GM23248 (cell line): ENCODE measurements at places on chromosomes 11 and 22.
A peak's percentile ranks its signal among the peaks of the same experiment; 100 is the strongest.

DNA sequence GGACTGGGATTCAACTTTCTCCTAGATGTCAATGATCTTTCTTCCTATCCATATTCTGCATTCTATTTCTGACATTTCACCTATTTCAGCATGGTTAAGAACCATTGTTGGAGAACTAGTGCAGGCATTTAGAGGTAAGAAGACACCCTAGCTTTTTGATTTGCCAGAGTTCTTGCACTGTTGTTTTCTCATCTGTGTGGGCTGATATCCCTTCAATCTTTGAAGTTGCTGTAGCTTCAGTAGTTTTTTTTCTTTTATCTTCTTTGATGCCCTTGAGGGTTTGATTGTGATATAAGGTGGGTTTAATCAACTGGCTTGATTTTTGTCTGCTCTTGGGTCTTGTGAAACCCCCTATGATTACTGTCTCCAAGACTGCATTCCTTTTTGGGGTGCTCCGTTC is 502.1 kb downstream of the ETS1 start:
- H3K27me3 ChIP-seq: peaks cover 9% of the 10 kb centered on the region
- no peak overlapping the region for H3K4me3 ChIP-seq
- H3K4me1 ChIP-seq: no peaks in the 10 kb centered on the region
- H3K36me3 ChIP-seq: no peaks in the 10 kb centered on the region
- no peak for DNase-seq
- H3K27ac ChIP-seq: no peak overlapping the region

DNA sequence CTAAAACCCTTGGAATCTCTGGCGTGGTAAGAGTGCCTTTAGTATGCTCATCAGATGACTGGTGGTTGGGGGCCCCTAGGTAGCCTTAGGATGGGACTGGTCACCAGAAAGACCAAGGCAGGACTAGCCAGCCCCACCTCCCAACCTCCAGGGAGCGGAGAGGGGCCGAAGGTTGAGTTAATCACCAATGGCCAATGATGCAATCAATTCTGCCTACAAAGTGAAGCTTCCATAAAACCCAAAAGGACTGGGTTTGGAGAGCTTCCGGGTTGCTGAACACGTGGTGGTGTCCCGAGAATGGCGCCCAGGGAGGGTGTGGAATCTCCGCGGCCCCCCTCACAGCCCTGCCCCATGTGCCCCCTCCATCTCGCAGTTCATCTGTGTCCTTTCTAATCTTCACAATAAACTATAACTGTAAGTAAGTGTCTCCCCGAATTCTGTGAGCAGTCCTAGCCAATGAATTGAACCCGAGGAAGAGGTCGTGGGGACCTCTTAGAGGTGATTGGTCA is 66.4 kb upstream of the SLC22A12 start:
- DNase-seq: no peak
- peaks cover 51% of the 10 kb centered on the region for H3K27me3 ChIP-seq
- no peaks in the 10 kb centered on the region for H3K36me3 ChIP-seq
- no peak overlapping the region for H3K27ac ChIP-seq

DNA sequence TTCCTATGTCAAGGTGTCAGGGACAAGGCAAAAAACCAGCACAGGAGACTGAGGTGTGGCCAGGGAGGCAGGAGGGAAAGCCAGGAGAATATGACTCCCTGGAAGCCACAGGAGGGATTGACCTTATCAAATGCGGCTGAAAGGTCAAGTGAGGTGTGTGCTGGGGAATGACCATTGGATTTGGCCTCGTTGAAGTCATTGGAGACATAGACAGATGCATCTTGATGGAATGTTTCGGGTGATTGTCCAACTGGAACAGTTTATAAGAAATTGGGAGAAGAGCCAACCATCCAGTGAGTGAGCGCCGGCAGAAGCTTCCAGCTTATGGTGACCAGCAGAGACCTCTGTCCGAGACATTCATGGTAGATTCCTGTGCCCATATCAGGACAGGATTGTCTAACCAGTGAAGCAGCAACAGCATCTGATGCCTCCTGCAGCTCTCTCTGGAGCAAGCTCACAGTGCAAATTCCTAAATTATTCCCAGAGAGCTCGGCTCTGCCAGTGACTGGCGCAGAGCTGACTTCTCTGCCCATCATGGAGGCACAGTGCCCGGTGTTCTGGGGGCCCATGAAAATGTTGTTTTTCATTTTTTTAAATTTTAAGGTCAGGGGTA is 95.4 kb downstream of the MYO18B start:
- no peak overlapping the region for H3K4me3 ChIP-seq
- H3K4me1 ChIP-seq: no peaks in the 10 kb centered on the region
- H3K27me3 ChIP-seq: no peaks in the 10 kb centered on the region
- H3K27ac ChIP-seq: no peak overlapping the region
- DNase-seq: no peak

GRCh38 chr11:114309517-114309916 is 13.3 kb downstream of the NNMT start:
- no peaks in the 10 kb centered on the region for H3K27me3 ChIP-seq
- peak overlapping the region; percentile 99 for H3K27ac ChIP-seq
- peaks cover 56% of the 10 kb centered on the region for H3K36me3 ChIP-seq
- peak overlapping the region; percentile 71 for H3K4me3 ChIP-seq
- DNase-seq: peak; percentile 47

- no peaks in the 10 kb centered on the region for H3K36me3 ChIP-seq
- no peak overlapping the region for H3K27ac ChIP-seq
- no peak overlapping the region for H3K4me3 ChIP-seq
- no peaks in the 10 kb centered on the region for H3K27me3 ChIP-seq
- DNase-seq: peak; percentile 42
These were observed 165.6 kb downstream of the SHANK2 start for GRCh38 chr11:71086687-71087258.

DNA sequence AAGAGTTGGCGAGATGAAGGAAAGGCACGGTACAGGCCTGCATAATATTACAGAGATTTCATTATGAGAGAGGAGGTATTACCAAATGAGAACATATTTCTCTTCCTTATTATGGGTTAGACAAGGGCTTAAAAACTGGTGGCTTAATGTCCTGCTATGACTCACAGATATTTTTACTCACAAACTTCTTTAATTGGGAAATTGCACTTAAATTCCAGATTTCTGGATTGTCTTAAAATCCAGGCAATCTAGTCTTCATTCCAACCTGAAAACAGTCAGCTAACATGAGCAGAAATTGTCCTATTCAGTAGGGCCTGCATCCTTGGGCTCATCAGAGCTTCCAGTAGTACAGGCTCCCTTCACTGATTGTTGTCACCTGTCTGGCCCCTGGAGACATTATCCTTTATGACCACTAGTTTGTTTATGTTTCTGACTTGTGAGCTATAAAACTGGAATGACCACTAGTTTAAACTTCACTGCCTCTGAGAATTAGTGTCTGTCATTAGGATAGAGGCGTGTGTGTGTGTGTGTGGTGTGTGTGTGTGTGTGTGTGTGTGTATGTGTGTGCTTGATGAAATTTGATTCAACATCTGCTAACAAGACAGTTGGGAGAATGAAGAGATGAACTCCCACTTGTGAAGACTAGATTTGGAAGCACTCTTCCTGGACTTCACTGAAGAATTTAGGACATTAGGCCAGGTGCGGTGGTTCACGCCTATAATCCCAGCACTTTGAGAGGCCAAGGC is 25.1 kb downstream of the DBX1 start:
- no peaks in the 10 kb centered on the region for H3K36me3 ChIP-seq
- peak; percentile 37 for DNase-seq
- H3K4me1 ChIP-seq: 0 out of 2 replicates have a peak, but pooled peaks cover 5% of the 10 kb centered on the region
- H3K27me3 ChIP-seq: no peaks in the 10 kb centered on the region

- H3K27ac ChIP-seq: no peak overlapping the region
- H3K36me3 ChIP-seq: no peaks in the 10 kb centered on the region
- no peaks in the 10 kb centered on the region for H3K4me1 ChIP-seq
- no peak for DNase-seq
These were observed 9.4 kb downstream of the DRD2 start for GRCh38 chr11:113465786-113466185.

DNA sequence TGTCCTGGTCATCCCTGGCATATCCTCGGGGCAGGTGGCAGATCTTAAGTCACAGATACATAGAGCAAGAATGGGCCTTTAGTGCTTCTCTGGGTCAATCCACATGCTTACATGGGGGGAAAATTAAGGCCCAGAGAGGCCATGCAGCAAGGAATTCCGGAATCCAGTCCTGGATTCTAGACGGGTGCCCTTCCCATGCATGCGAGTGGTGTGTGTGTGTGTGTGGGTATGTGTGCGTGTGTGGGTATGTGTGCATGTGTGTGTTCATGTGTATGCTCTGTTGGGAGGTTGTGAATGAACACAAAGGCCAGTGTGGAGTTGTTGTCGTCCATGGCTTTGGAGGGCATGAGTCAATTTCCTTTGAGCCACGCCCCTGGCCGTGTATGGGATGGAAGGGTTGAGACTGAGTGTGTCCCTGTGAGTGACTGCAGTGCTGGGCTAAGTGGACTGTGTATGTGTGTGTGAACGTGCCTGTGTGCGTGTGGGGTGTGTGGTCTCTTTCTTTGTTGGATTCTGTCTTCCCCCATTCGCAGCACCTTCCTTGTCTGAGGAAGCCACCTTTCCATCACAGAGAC is 33.4 kb upstream of the EIF3D start:
- no peak overlapping the region for H3K4me3 ChIP-seq
- no peak overlapping the region for H3K27ac ChIP-seq
- DNase-seq: peak; percentile 81
- H3K27me3 ChIP-seq: peaks cover 18% of the 10 kb centered on the region

DNA sequence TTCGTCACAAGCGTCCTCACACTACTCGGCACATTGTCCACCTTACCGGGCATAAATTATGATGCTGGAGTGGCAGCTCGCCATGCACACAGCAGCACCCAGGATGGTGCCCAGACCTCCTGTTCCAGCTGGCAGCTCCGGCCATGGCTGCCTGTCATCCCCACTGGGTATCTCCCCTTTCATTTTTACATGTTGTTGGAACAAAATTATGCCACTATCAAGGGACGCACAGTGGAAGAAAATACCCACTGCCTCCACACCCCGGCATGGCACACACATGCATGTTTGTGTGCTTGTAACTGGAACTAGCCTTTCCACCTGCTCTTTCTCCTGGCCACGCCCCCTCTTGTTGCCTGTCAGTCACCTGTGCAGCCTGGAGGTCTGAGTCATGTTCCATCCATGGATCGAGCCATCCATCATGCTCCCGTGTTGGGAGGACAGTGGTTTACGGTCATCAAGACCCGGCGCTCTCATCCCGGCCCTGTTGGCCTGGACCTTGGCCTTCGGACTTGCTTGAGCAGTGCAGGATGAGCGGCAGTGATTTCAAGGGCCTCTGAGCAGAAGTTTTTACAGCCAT is 1069.6 kb downstream of the BRD1 start:
- no peak overlapping the region for H3K27ac ChIP-seq
- no peak overlapping the region for H3K4me3 ChIP-seq
- no peaks in the 10 kb centered on the region for H3K36me3 ChIP-seq
- H3K27me3 ChIP-seq: no peaks in the 10 kb centered on the region

DNA sequence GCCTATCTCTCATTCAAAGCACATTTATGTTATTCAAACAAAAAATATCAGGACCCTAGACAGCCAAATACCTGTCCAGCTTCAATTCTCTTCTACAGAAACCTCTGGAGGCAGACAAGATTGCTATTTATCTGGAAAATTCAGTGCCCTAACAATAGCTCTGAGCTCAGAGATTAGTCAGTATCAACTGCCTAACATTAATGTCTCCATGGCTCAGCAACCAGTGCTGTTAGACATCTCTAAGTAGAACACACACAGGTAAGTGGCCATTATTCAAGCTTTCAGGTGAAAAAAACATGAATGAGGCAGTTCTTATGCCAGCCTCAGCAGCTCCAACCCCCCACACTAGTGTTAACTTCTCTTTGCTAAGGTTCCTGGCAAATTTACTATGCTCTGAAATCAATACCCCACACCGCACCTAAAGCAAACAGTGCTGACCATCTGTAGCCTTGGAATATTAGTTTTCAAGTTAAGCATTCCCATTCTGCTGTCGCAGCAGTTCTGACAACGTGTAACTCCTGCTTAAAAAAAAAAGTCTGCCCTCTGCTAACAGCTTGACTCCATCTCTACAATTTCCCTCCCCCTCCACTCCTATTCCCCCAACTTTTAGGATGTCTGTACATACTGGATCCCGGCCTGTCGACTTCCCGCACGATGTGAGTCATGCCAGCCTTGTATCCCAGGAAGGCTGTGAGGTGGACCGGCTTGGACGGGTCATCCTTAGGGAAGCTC is 1.5 kb downstream of the RPL3 start:
- peak; percentile 81 for DNase-seq
- no peaks in the 10 kb centered on the region for H3K27me3 ChIP-seq
- H3K27ac ChIP-seq: peak overlapping the region; percentile 97
- H3K4me3 ChIP-seq: peak overlapping the region; percentile 99
- H3K4me1 ChIP-seq: peaks cover 23% of the 10 kb centered on the region
- H3K36me3 ChIP-seq: peaks cover 50% of the 10 kb centered on the region

GRCh38 chr11:87351676-87352075 is 313.9 kb downstream of the TMEM135 start:
- no peaks in the 10 kb centered on the region for H3K27me3 ChIP-seq
- H3K36me3 ChIP-seq: no peaks in the 10 kb centered on the region
- H3K4me1 ChIP-seq: peaks cover 8% of the 10 kb centered on the region; the same call in 1 of the 2 replicates

DNA sequence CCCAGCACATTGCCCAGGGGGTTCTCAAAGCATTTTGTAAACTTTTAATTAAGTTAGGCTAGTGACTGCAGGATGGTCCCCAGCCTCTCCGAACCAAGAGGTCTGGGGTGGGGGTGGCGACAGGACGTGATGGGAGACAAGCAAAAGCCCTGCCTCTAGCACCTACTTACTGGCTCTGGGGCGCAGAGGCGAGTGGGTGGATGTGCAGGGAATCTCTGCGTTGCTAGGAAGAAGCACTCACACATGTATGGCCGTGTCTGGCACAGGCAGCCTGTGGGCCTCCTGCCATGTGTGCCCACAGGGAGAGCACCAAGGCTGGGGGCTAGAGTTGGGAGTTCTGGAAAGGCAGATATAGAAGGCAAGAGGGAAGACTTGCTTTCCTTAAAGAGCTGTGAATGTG is 6.3 kb downstream of the OPCML start:
- H3K36me3 ChIP-seq: no peaks in the 10 kb centered on the region
- no peaks in the 10 kb centered on the region for H3K27me3 ChIP-seq
- DNase-seq: no peak
- H3K4me1 ChIP-seq: no peaks in the 10 kb centered on the region
- no peak overlapping the region for H3K27ac ChIP-seq

DNA sequence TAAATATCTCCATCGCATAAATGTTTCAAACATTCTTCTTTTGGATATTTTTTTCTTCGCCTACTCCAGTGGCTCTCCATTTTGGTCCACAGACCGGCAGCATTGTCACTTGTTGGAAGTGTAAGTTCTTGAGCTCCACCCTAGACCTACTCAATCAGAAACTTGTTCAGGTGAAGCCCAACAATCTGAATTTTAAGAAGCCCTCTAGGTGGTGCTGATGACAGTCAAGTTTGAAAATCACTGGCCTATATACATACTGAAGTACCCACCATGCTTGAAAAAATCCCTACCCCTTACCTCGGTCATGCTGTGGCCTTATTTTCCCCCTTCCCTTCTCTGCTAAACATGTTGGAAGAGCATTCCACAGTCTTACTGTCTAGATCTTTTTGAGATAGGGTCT is 10.2 kb upstream of the ACAT1 start:
- H3K36me3 ChIP-seq: no peaks in the 10 kb centered on the region
- peaks cover 12% of the 10 kb centered on the region for H3K4me1 ChIP-seq
- no peak overlapping the region for H3K27ac ChIP-seq
- H3K27me3 ChIP-seq: no peaks in the 10 kb centered on the region
- DNase-seq: no peak
- H3K4me3 ChIP-seq: no peak overlapping the region
